ENCODE measurements at places on chromosomes 2 and 18. TPM values are rescaled to one million over a fixed set of nuclear protein-coding genes. Genes with fewer than 3 reads are reported as not detected.

The NYAP2 gene
- total RNA-seq: 0.40 TPM

The CYP26B1 gene
- total RNA-seq: 11.7 TPM

The IGFBP2 gene
- total RNA-seq: 172 TPM

The POMC gene
- 3.5 TPM for total RNA-seq

The SERPINB3 gene
- not detected for total RNA-seq

The TYMS gene
- total RNA-seq: 19.7 TPM

The C2orf66 gene
- 0.04 TPM for total RNA-seq

The ZNF532 gene
- total RNA-seq: 46.2 TPM

The MEP1B gene
- 0.18 TPM for total RNA-seq

The MOGAT1 gene
- not detected for total RNA-seq

The SCYGR8 gene
- total RNA-seq: not detected

The FSIP2 gene
- total RNA-seq: 2.6 TPM

The APCDD1 gene
- 6.3 TPM for total RNA-seq

The NEU2 gene
- not detected for total RNA-seq

The ZSWIM2 gene
- total RNA-seq: not detected

The GPR35 gene
- total RNA-seq: 1.1 TPM

The CRYGC gene
- not detected for total RNA-seq

The C1GALT1C1L gene
- total RNA-seq: 2.2 TPM

The REG3A gene
- not detected for total RNA-seq

The KCNG2 gene
- 0.44 TPM for total RNA-seq

The ST8SIA5 gene
- 1.0 TPM for total RNA-seq

The GALNT5 gene
- total RNA-seq: 9.6 TPM

The TCF23 gene
- 0.35 TPM for total RNA-seq

The SLC8A1 gene
- total RNA-seq: 36.8 TPM

The IL1RL2 gene
- total RNA-seq: 0.27 TPM

The KCNE4 gene
- total RNA-seq: 7.2 TPM

The LIMS2 gene
- total RNA-seq: 7.7 TPM

The DES gene
- 2,854 TPM for total RNA-seq

The IL1R2 gene
- total RNA-seq: 0.18 TPM

The HOXD13 gene
- total RNA-seq: 0.31 TPM
